ENCODE measurements at places on chromosomes 7 and 10.
A peak's percentile ranks its signal among the peaks of the same experiment; 100 is the strongest.

GRCh38 chr7:135150072-135150782, 2.4 kb downstream of the TMEM140 start:
- DNase-seq: no peak

DNA sequence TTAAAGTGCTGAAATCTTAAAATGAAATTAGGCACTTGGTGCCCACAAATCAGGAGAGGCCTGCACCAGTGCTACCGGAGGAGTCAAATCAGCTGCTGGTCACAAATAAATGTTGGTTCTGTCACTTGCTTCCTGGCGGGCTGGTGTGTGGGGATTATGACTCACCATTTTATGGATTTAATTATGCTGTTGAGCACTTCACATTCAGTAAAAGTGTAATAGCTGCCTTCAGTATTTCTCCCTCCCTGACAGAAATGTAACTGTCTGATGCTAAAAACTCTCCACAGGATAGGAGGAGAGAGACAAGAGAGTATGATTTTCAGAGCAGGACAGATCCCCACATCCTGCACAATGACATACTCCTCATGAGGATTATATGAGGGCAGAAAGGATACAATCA, 186.0 kb downstream of the JAZF1 start:
- DNase-seq: no peak

GRCh38 chr10:5854131-5854475, 35.6 kb downstream of the ANKRD16 start:
- DNase-seq: no peak

GRCh38 chr7:7970237-7970530, 1.6 kb downstream of the GLCCI1 start:
- DNase-seq: no peak

- no peak for DNase-seq
Measured at GRCh38 chr10:125061557-125062226, 98.7 kb downstream of the CTBP2 start.

DNA sequence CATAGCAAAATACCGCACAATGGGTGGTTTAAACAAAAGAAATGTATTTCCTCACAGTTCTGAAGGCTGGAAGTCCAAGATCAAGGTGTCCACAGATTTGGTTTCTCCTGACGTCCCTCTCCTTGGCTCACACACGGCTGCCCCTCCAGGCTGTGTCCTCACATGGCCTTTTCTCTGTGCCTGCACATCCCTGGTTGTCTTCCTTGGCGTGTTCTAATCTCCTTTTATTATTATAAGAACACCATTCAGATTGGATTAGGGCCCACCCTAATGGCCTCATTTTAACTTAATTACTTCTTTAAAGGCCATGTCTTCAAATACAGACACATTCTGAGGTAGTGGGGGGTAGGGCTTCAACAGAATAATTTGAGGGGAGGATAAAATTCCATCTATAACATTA, 87.9 kb downstream of the FZD1 start:
- DNase-seq: no peak

GRCh38 chr10:58943960-58944359, 232.5 kb upstream of the PHYHIPL start:
- no peak for DNase-seq

GRCh38 chr7:93551063-93551895, 23.2 kb downstream of the CALCR start:
- DNase-seq: peak; percentile 8

GRCh38 chr10:132023092-132023811, 41.5 kb upstream of the BNIP3 start:
- peak; percentile 72 for DNase-seq

- no peak for DNase-seq
Measured at GRCh38 chr7:3482147-3482921, 181.3 kb downstream of the SDK1 start.

- DNase-seq: no peak
Measured at GRCh38 chr7:140039066-140039465, 23.7 kb downstream of the PARP12 start.

GRCh38 chr10:18980089-18980629, 68.4 kb upstream of the MALRD1 start:
- DNase-seq: no peak

- no peak for DNase-seq
Measured at GRCh38 chr10:132590752-132591121, 53.1 kb downstream of the INPP5A start.

- DNase-seq: no peak
Measured at GRCh38 chr10:84397735-84398144, 69.4 kb downstream of the CCSER2 start.

GRCh38 chr7:112757337-112757736, 32.9 kb downstream of the TMEM168 start:
- no peak for DNase-seq

- DNase-seq: no peak
Measured at GRCh38 chr10:78269060-78269459, 235.4 kb downstream of the RPS24 start.

DNA sequence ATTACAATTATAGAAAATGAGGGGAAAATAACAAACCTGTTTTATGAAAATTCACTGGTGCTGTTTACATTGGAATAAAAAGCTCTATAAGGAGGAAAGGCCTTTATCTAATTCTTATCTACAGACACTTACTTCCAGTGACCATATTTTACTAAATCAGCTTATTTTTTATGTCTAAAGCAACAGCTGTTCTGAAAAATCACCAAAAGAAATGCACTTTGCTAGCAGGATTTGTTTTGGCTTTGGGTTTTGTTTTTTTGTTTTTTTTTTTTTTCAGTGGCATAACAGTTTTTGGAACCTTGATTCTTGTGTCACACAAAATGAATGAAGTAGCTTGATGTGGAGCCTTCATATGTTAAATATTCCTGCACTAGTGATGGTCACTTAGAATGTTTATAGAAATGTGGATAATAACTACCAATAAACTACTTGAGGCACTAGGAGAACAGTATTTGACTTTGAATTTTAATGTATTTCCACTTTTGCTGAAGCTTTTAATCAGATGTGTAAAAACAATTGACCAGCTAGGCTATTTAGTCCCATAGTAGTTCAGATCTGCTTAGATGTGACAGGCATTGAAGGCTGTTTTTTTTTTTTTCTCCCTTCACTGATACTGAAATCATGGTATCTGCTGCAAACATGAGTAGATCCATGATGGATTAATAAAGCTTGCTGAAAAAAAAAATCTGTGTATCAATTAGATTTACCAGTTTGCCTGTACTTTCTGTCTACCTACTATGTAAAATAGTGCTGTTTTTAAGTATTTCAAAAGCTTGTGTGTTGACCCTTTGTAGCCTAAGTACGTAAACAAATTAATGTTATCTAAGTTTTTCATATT, 2.8 kb downstream of the ARL4A start:
- no peak for DNase-seq

DNA sequence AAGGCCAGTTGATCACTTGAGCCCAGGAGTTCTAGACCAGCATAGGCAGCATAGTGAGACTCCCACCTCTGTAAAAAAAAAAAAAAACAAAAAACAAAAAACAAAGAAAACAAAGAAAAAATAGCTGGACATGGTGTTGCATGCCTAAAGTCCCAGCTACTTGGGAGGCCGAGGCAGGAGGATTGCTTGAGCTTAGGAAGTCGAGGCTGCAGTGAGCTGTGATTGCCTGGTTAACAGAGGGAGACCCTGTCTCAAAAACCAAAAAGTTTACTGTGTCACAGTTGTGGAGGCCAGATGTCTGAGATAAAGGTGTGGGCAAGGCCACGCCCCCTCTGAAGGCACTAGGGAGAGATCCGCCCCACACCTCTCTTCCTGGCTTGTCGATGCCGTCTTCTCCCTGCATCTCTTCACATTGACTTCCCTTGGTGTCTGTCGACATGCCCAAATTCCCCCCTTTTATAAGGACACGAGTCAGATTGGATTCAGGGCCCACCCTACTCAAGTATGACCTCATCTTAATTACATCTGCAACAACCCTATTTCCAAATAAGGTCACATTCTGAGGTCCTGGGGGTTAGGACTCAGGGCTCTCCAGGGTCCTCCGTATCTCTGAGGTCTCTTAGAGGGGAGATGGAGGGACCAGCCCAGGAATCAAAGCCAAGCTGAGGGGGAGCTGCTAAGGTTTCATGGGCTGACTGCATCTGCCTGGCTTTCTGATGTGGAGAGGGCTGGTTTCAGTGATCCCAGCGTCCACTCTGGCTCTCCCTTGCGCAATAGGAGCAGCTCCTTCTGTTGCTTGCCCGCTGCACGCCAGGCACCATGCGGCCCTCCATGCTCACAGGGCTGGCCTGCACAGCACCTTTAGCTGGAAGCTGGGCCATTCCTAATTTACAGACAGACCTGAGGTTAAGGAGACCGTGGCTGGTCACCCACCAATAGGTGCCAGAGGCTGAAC, 23.1 kb downstream of the AGAP3 start:
- DNase-seq: no peak

GRCh38 chr10:110985497-110986275, 66.3 kb downstream of the SHOC2 start:
- DNase-seq: no peak

GRCh38 chr7:46468753-46469356, 547.8 kb upstream of the IGFBP3 start:
- peak; percentile 1 for DNase-seq

GRCh38 chr7:1027242-1028043, 16.9 kb upstream of the GPR146 start:
- DNase-seq: no peak

DNA sequence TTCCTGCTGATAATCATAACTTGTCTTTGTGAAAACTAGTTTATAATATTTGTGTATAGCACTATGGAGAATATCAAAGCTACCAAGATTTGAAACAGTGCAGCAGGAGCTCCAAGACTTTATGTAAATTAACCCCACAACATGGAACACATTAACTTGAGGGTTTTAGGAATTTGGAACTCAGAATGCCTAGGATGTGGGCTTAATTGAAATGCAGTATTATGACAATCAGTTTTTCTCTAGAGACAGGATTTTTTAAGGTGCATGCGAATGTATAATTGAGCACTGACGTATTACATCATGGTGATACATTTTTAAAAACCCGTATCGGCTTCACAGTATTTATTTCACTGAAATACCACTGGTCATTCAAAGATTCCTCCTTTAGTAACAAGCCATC, 313.1 kb upstream of the DGKB start:
- DNase-seq: no peak

- DNase-seq: no peak
Measured at GRCh38 chr7:113292105-113292504, 173.8 kb upstream of the SMIM30 start.

DNA sequence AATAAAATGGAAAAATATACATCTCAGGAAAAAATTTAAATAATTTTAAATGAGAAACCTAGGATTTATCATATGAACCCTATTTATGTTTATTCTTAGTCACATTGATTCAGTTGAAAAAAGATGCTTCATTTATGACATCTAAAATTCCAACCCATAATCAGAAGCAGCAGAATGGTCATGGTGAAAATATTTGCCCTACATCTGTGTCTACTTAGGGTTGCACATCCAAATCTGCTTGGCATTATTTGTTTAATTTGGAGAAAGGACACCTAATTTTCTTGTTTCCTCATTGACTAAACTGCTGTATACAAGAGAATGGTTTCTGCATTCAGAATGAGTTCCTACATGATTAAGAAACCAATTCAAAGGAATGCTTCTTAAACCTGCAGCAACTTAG, 72.9 kb upstream of the SKAP2 start:
- DNase-seq: no peak

DNA sequence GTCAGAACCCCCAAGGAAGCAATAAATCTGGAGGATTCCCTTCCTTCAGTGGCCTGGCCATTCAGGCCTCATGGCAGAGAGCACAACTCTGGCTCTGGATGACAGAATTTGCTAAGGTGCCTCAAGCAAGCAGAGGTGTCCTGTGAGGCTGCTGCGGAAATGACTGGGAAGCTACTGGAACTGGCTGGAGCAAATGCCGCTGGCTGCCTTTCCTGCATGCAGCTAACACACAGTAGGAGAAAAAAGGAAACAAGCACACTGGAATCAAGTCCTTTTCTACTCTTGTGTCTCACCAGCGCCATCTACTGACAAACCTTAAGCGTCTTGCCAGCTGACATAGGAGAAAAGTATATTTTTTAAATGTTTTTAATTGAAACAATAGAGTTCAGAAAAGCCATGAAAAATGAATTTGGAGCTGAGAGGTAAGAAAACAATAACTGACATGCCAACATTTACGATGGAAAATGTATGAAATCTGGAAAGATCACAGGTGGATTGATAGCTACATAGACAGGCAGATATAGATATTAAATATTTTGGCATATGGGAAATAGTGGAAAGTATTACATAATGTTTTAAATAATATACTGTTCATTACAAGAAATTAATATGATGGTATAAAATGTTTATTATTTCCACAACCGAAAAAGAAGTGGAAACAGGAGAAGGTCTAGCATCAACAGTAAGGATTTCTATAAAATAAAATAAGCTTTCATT, 951.6 kb downstream of the ANKRD7 start:
- no peak for DNase-seq

- no peak for DNase-seq
Measured at GRCh38 chr7:157971501-157971900, 616.1 kb downstream of the PTPRN2 start.

- no peak for DNase-seq
Measured at GRCh38 chr10:71209731-71210541, 2.4 kb upstream of the UNC5B start.

DNA sequence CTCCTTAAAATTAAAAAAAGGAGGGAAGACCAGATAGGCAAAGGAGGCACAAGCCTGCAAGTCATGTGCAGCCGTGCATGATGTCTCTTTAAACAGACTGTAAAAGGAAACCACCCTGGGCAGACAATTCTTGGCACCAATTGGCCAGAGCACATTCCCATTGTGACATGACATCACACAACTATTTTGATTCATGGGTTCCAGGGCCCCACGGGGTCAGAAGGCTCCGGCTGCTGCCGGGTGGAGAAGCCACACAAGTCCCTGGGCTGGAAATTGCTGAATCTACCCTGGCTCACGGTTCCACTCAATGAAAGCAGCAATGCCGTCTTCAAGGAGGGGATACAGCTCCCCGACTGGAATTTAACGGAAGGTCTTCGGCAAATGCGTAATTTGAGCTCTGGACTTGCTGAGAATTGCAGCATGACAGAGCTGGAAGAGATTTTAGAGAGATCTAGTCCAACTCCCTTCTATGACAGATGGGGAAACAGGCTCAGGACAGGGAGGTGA, 140.5 kb downstream of the PRKAG2 start:
- no peak for DNase-seq

GRCh38 chr10:131446171-131446570, 134.7 kb upstream of the TCERG1L start:
- DNase-seq: no peak

DNA sequence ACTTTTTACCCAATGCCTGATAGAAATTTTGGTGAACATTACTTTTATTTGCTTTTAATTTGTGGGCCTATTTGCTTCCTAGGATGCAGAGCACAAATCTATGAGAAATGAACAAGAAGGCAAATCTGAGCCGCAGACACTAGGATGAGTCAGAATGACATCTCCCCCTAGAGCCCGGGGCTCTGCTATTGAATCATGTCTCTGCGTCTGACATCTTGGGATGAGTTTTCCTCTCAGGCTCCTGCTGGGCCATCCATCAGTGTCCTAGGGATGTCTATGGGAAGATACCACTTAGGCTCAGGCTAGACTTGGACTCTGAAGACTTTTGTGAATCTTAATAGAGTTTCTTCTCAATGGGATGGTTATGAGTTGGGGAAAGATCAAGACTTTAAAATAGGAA, 157.3 kb upstream of the MTPN start:
- no peak for DNase-seq

Data from CD4-positive, alpha-beta T cell treated with Interleukin-17A for 1 hour (primary cell).